ENCODE measurements at places on chromosomes 5 and 9.

DNA sequence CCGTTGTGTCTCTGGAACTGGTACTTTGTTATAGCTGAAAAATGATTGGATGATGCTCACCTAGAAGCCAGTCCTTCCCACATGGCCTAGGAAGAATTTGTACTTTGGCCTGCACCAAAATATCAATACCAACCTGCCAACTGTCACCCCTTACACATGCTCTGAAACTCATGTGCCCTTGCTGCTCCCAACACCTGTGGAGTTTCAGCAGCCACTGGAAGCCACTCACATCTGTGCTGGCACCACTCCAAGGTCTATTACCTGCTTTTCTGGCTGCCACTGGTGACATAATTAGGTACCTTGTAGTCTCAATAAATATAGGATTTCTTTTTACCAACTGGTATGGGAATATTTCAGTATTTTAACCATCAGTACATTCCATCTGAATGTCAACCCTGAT, 363.6 kb downstream of the SH3GL2 start:
- DNase-seq, result no peak

- no peak for DNase-seq
Observed at GRCh38 chr5:170105642-170106611, at the start of gene FOXI1. FOXI1 (plus strand) TSS chr5:170105897; CDS start chr5:170105958, 61 bp downstream.

- DNase-seq, result peak; percentile 78
Observed at GRCh38 chr9:111482694-111483438, 1.3 kb downstream of the ECPAS start.

DNA sequence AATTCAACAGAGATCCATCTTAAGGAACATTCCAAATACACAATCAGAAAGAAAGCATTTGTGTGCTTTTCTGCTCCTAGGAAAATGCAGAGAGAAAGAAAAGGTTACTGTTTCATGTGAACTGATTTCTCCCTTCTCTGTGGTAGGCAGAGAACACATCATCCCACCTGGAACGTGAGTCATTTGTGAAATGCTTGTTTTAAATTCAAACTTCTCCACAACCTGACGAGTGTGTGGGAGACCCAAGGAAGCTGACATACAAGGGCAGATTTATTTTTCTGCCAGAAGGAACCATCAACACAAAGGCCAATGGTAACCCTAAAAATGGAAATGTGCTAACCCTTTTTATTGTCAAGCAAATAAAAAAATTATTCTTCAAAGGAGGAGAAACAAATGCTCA, 156.4 kb downstream of the EFNA5 start:
- no peak for DNase-seq

DNA sequence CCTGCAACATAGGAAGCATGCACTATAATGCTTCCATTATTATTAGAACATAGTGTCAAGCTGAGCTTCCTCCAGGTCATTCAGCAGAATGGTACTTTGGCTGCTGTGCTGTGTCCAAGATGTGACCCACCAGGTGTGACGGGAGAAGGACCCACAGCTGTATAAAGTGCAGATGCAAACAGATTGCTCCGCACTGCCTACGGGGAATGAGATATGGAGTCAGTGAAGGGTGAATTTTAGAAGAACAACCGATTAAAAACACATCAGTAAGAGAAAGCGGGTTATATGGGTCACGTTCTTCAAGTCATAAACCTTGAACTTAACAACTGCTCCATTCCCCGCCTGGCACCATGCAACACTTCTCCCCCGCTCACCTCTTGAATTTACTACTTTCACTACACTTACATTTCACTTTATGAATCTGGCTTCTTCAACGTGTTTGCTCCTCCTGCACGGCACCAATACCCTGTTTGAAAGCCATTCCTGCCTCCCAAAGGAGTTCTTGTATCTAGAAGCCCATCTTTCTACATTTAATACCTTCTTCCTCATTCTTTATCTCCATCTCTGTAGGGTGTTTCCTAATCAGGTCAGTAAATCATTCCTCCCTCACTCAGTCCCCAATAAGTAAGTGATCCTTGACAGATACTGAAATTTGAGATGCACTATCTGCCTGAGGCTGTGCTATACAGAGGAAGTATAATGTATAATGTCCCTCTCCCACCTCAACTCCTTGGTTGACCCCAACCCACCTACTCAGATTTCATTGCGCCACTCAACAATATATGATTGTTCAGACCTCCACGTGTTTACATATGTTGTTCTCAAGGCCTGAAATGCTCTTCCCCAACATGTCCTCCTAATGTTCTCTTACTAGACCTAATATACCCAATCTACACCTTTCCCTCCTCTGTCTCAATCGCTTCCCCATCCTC, 25.9 kb downstream of the BRINP1 start:
- DNase-seq, result no peak

- DNase-seq, result no peak
Observed at GRCh38 chr5:177565046-177565445, 10.7 kb upstream of the FAM193B start.

- no peak for DNase-seq
Observed at GRCh38 chr5:50501491-50502228, 60.6 kb upstream of the EMB start.

GRCh38 chr5:133149345-133149744, 97.5 kb downstream of the HSPA4 start:
- no peak for DNase-seq

- no peak for DNase-seq
Observed at GRCh38 chr9:36250079-36250478, 8.2 kb downstream of the GNE start.

DNA sequence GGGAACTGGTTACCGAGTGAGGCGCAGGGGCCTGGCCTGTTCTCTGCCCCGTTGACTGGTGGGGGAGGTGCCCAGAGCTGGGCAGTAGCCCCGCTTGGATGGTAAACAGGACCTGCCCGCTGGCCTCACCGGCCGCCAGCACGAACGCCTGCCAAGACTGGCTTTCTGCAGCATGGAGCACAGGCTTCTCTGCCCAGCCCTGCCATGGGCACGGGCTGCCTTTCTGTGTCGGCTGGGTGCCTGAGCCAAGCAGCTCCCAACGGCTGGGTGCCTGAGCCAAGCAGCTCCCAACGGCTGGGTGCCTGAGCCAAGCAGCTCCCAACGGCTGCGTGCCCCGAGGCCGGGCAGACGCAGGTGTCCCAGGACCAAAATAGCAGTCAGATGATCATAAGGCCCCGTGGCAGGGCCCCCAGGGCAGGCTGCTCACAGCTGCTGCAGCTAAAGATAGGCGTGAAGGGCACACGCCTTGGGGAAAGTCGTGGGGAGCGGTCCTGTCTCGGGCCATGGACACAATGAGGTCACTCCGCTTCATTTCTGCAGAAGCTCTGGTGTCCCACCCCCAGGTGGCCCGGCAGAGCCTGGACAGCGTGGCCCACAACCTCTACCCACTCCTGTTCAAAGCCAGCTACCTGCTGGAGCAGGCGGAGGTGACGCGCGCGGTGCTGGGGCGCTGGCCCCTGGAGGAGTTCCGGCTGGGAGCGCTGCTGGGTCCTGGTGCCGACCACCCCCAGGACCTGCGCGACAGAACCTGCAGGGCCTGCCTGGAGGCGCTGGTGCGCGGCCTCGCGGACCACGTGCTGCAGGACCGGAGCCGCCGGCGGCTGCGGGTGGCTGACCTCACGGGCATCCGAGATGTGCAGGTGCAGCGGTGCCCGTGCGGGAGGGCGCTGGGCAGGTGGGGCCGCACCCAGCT, at the start of gene LRRC14B:
LRRC14B (plus strand) TSS at position 460 of the 913 bp plus-strand sequence; CDS start at position 504, 44 bp downstream.
- DNase-seq, result no peak

DNA sequence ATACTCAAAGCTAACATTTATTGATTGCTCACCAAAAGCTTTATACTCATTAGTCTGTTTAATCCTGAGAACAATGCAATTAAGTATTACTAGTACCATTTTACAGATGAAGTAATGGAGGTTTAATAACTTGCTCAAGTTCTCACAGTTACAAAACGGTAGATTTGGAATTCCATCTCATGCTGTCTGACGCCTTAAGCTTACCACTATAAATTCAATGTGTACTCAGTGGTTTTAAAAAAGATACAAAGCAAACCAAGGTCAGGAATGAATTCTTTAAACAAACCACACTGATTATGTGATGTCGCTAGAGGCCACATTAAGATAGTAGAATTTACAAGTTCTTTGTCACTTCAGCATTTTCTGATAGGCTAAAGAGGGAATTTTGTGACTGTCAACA, 1.2 kb upstream of the C5orf63 start:
- no peak for DNase-seq

GRCh38 chr5:115941051-115941675, 21.1 kb upstream of the LVRN start:
- DNase-seq, result no peak

GRCh38 chr9:37126214-37126788, 5.9 kb downstream of the ZCCHC7 start:
- DNase-seq, result no peak

DNA sequence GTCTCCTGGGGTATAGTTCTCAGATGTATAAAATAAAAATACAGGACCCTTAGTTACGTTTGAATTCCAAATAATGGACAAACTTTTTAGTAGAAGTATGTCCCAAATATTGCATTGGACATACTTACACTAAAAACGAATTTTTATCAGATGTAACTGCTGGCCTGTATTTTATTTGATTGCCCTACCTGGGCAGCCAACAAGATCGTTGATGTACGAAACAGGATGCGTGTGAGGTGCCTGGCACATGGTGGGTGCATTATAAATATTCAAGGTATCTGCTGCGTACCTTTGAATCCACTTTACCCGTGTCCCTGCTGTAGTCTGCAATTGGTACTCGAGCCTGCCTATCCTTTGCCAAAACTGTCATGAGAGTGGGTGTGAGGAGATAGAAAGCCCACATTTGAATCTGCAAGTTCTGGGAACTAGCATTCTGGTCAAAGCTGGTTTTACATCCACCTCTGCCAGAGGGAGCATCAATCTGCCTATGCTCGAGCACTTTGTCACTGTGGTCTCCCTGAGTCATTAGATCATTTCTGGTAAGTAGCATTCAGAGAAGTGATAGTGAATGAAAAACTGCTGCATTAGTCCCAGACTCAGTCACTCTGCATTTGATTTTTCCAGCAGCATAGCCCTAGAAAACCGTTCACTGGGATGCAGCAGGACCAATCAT, 133.7 kb upstream of the IQGAP2 start:
- DNase-seq, result no peak

GRCh38 chr9:133563291-133563796, 28.8 kb downstream of the ADAMTSL2 start:
- DNase-seq, result no peak

DNA sequence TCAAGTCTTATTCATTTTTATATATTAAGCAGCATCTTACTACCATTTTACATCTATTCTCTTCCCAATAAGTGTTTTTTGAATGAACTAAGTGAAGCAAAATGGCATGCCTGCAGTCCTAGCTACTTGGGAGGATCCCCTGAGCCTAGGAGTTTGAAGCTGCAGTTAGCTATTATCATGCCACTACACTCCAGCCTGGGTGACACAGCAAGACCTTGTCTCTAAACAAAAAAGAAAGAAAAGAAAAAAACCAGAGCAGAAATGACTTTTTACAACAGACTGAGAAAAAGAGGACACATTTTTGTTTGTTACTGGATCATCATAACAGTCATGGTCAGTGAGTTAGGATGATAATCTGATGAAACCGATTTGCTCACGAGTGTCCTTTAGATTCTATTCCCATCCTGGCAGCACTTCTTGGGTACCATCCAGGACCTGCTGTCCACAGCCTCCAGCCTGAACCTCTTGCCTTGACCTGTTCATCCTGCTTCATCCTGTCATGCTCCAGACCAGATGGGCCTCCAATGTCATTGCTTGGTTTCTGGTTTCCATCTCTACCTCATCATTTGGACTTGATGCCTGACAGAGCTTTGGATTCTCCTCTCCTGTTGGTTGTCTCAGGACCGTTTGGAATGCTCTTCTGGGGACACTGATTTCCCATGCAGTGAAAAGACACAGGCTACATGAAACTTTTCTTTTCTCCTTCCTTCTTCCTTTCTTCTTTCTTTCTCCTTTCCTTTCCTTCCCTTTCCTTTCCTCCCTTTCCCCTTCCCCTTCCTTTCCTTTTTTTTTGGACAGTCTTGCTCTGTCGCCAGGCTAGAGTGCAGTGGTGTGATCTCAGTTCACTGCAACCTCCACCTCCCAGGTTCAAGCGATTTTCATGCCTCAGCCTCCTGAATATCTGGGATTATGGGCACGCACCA, 50.1 kb upstream of the GLRX start:
- no peak for DNase-seq

DNA sequence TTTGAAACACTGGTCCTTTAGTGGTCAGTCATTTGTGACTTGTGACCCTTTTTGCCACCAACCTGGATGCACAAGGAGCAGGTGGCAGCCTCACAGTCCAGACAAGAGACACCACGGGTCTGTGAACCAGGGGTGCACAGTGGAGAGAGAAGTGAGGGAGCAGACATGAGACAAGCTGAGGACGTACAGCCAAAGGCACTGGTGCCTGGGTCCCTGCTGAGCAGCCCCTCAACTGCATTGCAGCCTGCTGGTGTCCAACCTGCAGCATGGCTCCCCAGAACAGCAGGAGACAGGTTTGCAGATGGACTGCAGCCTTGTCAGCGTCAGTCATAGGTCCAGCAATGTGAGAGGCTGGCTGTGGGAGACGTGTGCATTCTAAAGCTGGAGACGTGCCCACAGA, 124.2 kb upstream of the FSTL4 start:
- no peak for DNase-seq

- no peak for DNase-seq
Observed at GRCh38 chr9:78236551-78236910, 656 bp downstream of the CEP78 start.

DNA sequence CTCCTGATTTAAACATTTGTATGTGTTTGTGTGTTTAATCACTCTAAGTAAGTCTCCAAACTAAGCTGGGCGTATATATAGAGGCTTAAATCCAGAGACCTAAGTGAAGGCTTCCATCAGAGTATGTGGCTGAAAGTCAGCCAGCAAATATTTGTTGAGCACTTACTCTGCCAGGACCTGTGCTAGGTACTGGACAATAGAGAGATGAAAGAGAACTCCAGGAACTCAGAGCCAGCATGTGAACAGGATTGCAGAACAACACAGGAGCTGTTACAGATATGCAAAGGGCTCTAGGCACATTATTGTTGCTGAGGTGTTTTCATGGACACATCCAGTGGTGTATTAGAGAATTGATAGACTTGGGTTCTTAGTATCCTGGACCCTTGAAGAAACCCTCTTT, 4.7 kb upstream of the BNIP1 start:
- DNase-seq, result no peak

DNA sequence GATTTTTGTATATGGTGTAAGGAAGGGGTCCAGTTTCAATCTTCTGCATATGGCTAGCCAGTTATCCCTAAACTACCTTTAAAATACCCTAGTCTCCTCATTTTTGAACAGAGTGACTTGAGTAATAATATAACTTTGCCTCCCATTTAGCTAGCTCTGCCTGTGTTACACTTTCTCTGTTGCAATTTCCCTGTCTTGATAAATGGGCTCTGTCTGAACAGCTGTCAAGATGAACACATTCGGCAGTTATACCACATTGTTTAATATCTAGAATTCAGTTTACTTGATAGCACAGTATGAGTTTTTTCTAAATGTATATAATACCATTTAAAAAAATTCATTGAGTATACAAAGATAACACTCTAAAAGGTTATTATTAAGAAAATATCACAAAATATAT, 562.9 kb upstream of the FTMT start:
- no peak for DNase-seq

- no peak for DNase-seq
Observed at GRCh38 chr5:135999406-136000139, 29.2 kb upstream of the TGFBI start.

All from nephron progenitor cell (in vitro differentiated cells).